ENCODE measurements at places on chromosomes 6 and 20.

- no peak overlapping the region for H3K4me3 ChIP-seq
- peaks cover 3% of the 10 kb centered on the region for H3K4me1 ChIP-seq
- H3K27ac ChIP-seq: peak overlapping the region; percentile 71
- no peaks in the 10 kb centered on the region for H3K27me3 ChIP-seq
- DNase-seq: peak; percentile 39
These were observed 33.3 kb downstream of the JARID2 start for GRCh38 chr6:15279047-15279661.

DNA sequence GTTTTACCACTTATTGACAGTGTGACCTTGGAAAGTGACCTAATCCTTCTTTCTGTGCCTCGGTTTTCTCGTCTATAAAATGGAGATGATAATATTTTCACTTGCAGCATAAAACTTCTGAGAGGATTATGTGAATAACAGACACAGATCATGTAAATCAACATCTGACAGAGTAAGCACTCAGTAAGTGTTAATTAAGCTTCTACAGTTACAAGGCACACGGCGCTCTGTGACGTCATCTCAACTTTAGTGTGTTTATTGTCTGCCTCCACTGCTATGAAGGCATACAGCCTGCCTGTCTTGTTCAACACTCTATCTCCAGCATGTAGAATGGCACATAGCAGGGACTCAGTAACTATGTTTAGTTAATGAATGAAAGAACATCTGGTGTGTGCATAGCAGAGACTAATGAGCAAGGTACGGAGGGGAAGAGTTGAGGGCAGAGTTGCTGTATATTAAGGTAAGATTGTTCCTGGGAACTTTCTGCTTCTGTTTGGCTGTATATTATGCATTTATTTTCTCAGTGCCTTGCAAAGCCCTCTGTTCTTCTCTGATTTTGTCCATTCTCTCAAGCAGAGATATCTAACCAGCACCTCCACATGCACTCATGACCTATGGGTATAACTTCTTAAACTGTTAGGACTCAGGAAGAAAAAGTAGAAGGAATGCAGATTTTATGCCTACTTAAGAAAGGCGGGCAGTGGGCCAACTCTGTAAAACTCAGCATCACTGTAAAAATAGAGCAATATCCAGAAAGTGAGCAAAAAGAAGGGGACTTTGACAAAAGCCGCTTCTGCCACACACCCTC lies 66.4 kb upstream of the STMND1 start:
- no peaks in the 10 kb centered on the region for H3K36me3 ChIP-seq
- DNase-seq: peak; percentile 62
- no peaks in the 10 kb centered on the region for H3K27me3 ChIP-seq
- no peak overlapping the region for H3K4me3 ChIP-seq

- H3K4me3 ChIP-seq: no peak overlapping the region
- no peaks in the 10 kb centered on the region for H3K27me3 ChIP-seq
- peaks cover 31% of the 10 kb centered on the region for H3K36me3 ChIP-seq
- DNase-seq: no peak
These were observed 21.3 kb downstream of the ZNF341 start for GRCh38 chr20:33753143-33753542.

DNA sequence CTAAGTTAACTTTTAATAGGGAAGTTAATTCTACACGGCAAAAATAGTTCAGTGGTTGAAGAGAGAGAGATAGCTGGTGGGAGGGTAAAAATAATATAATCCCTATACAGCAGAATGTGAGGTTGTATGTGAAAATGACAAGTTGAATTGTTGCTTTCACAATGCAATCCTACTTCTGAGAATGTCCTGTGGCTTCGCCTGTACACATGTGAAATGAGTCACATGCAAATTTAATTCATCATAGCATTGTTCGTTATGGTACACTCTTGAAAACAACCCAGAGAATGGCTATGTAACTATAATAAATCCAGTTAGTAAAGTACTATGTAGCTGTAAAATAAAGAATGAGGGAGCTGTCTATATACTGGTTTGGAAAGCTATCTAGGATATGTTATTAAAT lies 46.0 kb upstream of the HINT3 start:
- DNase-seq: peak; percentile 56
- peaks cover 8% of the 10 kb centered on the region for H3K36me3 ChIP-seq
- peak overlapping the region; percentile 20 for H3K27ac ChIP-seq
- H3K4me3 ChIP-seq: no peak overlapping the region
- H3K27me3 ChIP-seq: no peaks in the 10 kb centered on the region
- H3K4me1 ChIP-seq: peaks cover 9% of the 10 kb centered on the region

GRCh38 chr6:19896693-19897010 lies 59.5 kb downstream of the ID4 start:
- H3K27me3 ChIP-seq: peaks cover 1% of the 10 kb centered on the region
- no peaks in the 10 kb centered on the region for H3K4me1 ChIP-seq
- peak; percentile 7 for DNase-seq
- no peak overlapping the region for H3K4me3 ChIP-seq

GRCh38 chr20:37630166-37630565 lies 63.7 kb upstream of the CTNNBL1 start:
- no peaks in the 10 kb centered on the region for H3K4me1 ChIP-seq
- DNase-seq: no peak
- no peak overlapping the region for H3K4me3 ChIP-seq
- no peak overlapping the region for H3K27ac ChIP-seq
- no peaks in the 10 kb centered on the region for H3K36me3 ChIP-seq

DNA sequence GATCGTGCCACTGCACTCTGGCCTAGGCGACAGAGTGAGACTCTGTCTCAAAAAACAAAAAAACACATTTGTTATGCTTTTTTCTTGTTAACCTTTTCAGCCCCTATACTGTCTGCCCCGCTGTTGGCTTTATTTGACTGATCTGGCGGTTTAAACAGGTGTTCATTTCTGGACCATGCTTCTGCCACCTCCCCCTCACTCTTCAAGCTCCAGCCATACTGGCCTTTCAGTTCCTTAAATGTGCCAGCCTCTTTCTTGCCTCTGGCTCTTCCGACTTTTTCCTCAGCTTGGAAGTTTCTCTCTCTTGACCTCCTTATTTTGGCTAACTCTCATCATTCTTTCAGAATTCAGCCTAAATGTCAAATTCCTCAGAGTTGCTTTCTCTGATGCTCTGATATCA lies 35.2 kb upstream of the TXLNB start:
- no peaks in the 10 kb centered on the region for H3K4me1 ChIP-seq
- H3K36me3 ChIP-seq: no peaks in the 10 kb centered on the region
- no peak for DNase-seq
- no peak overlapping the region for H3K4me3 ChIP-seq
- H3K27ac ChIP-seq: no peak overlapping the region
